ENCODE measurements at places on chromosomes 5 and 9.

DNA sequence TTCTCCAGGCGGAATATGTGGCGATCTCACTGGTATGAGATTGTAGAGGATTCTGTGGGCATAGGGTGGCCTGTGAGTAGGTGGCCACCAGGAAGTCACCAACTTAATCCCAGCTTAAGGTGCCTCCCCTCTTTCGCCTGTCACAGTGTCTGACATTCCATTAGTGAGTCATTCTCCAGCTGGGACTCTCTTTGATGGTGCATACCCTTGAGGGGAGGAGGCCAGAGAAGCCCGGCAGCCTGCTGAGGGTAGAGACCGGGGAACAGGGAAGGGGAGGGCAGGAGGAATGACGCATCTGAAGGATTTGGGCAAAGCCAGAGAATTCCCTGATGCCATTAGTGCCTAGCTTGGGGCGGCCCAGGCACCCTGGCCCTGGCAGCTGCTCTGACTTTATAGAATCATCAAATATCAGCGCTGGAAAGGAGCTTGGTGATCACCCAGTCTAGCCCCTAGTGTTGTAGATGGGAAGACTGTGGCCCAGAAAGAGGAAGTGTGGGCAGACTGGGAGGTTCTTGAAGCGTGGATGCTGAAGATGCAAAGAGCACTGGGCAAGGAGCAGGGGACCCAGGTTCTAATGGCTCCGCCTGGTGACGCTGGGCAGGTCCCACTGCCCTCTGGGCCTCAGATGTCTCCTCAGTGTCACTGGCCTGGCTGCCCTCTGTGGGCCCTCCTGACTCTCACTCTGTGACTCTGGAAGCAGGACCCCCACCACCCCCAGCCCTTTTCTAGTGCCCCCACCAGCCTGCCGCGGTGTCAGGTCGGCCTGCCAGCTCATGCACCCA lies 41.4 kb downstream of the DAB2IP start:
- DNase-seq = no peak

- no peak for DNase-seq
Measured at GRCh38 chr5:36685631-36686288, 79.4 kb downstream of the SLC1A3 start.

GRCh38 chr5:153714798-153715197 lies 224.3 kb downstream of the GRIA1 start:
- DNase-seq = no peak

DNA sequence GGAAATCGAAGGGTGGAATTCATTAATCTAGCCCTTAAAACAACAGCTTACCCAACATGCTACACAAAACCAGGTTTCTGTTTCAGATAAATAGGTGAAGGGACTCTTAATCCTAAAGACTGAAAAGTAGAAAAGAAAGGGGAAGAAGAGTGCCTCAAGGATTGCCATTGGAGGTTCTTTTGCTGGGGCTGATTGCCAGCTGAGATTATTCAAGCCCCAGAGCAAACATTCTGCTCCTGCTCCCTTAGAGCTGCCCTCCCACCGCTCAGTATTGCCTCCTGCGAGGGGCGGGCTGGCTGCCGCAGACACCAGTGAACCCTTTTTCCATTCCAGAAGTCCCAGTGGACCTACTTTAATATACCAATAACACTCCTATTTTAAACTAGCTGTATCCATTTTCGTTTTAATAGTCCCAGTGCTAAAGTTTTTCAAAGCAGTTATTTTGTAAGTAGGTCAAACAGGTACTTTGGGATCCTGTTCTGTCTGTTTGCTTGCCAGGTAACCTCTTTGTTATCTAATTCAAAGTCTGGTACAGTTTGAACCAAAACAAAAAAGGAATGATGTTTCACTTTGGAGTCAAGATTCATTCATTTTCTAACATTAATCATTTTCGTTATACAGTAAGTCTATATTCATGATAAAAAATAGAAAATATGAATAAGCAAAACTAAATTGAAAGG lies 38.6 kb downstream of the HMGCS1 start:
- DNase-seq = no peak

Measured in cerebellar cortex (tissue), 1 donor.